Psoas muscle (tissue), 8 donors: ENCODE measurements at places on chromosomes 1 and 21.

GRCh38 chr1:169804941-169805340 lies 10.2 kb upstream of the METTL18 start:
- DNase-seq, result no peak

DNA sequence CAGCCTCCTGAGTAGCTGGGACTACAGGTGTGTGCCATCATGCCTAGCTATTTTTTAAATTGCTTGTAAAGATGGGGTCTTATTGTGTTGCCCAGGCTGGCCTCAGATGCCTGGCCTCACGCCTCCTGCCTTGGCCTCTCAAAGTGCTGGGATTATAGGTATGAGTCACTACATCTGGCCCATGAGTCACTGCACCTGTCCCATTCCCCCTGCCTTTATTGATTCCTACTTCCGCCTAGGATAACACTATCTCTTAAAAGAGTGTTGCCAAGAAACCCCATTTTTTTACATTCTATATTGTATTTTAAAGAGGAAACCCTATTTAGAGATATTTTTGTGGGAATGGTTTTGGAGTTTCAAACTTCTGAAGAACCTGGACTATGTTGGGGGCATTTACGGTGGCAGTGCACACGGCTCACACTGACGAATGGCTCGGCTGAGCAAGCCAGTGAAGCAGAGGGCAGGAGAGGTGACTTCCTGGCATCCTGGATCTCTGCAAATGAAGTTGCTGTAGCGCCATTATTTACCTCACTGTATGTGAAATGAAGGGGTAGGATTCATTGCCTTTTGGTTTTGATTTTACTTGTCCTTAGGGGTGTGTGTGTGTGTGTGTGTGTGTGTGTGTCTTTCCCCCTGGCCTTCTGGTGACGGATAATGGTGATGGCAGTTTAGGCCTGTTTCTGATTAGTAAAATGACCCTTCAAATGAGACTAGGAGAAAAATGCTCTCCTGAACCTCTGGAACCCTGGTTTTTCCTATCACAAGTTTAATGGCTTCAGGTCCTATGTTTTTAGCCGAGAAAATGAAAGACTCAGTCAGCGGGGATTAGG lies 22.5 kb downstream of the KIF26B start:
- DNase-seq, result no peak

- peak; percentile 40 for DNase-seq
These were observed 13.8 kb downstream of the UBE4B start for GRCh38 chr1:10046356-10047085.

DNA sequence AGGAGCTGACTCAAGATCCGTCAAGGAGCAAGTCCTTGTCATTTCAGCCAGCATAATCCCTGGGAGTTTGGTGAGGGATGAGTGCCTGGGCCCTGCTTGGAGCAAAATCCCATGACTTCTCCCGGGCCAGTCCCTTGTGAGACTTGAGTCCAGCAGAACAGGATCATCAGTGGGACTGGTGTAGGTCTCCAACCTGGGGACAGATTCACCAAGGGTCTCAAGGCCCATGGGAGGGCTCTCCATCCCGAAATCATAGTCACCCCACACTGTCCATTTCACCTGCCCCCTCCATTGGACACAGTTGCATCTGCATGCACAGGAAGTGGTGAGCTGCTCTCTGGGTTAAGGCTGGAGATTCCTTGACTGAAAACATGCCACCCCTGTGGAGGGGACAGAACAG lies 178.2 kb downstream of the FOXD2 start:
- DNase-seq, result no peak

GRCh38 chr1:27934818-27935549 lies at the start of gene SMPDL3B:
Gene SMPDL3B, plus strand, starts transcription at chr1:27935000. Its CDS starts 184 bp downstream, at chr1:27935184.
- DNase-seq, result no peak

DNA sequence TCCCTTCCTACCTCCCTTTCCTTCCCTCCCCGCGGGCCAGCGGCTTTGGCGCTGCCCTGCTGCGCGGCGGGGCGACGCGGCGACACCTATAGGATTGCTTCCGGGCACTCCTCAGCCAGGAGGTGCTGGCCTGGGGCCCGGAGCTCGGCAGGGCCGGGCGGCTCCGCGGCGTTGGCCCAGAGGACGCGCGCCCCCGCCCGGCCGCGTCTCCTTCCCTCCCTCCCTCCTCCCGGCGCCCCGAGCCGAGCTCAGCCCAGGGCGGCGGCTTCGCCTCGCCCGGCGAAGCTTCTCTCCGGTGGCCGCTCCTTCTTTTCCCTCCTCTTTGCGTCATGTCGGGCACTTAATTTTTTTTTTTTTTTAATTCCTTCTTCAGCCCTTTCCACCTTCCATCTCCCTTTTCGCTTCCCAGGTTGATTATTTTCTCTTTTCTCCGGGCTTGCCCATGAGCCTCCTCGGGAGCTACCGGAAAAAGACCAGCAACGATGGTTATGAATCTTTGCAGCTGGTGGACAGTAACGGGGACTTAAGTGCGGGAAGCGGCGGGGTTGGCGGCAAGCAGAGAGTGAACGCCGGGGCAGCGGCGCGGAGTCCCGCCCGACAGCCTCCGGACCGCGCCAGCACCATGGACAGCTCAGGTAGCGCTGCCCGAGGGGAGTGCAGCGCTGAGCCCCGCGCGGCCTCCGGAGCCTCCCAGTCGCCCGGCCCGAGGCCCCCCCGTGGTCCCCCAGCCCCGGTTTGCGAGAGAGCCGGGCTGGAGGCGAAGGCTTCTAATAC lies at the start of gene DNAJC6:
Gene DNAJC6 (plus strand): TSS at position 240 of the 774 bp plus-strand sequence. CDS start 203 bp downstream, at position 443.
- DNase-seq, result peak; percentile 75
